ENCODE measurements at places on chromosomes 2 and 18. TPM values are rescaled to one million over a fixed set of nuclear protein-coding genes. Genes with fewer than 3 reads are reported as not detected.

GRCh38 chr18:24491927-24492834, 31.7 kb downstream of the HRH4 start:
- peak; percentile 9 for DNase-seq

DNA sequence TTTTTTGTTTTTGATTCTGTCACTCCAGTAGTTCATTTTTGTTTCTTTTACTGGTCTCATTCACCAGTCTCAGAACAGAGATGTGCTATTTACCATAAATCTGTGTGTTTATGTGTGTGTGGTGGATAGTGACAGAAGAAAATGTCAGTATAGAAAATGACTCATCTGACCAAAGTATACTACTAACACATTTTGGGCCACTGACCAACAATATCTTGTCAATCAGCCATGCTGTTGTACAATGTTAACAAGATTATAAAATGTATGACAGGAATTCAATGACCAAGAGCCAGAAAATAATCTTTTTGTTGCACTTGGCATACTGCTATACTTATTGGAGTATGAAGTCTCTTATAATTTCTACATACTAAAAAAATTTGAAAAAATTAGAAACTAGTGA, 1081.4 kb upstream of the NRXN1 start:
- DNase-seq, result no peak

DNA sequence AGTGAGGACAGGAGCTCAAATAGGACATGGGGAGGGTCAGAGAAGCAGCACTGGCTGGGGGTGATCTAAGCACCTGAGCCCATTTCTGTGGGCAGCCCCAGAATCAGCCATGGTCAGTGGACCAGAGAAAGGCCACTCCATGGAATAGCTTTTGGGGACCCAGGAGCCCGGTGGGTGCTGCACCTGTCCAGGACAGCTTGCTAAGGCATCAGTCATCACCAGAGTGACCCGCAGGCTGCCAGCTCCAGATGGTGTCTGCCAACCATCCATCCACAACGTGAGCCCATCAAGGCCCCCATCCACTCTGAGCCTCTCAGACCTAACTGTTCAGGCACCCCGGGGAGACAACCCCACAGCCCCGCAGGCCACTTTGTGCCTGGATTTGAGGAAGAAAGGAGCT, 23.6 kb upstream of the COL6A3 start:
- no peak for DNase-seq

- no peak for DNase-seq
Measured at GRCh38 chr2:84815146-84815545, 65.7 kb downstream of the TRABD2A start.

DNA sequence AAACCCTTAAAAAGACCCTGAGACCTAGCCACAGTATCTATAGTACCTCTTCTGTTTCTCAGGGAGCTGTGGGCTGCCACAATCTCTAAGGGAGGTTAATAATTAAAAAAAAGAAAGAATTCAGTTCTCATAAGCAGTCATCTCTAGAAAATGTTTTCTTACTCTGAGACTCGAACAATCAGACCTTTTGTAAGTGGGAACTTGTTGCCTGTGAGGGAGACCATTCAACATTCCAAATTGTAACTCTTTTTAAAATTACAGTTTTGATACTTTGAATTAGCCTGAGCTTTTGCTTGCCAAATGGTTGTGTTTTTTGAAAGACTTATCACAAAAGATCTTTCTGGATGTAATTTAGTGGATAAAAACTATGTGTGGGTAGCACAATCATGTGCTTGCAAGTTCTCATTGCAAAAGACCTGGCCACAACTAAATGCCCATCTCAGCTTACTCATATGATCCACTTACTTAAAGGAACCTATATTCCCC, 33.3 kb downstream of the IL1R2 start:
- no peak for DNase-seq

GRCh38 chr2:393711-394696, 106.1 kb upstream of the ALKAL2 start:
- peak; percentile 66 for DNase-seq

- no peak for DNase-seq
Measured at GRCh38 chr2:217935235-217935879, 67.4 kb downstream of the TNS1 start.

- DNase-seq, result no peak
Measured at GRCh38 chr18:9596226-9596625, 18.1 kb downstream of the PPP4R1 start.

DNA sequence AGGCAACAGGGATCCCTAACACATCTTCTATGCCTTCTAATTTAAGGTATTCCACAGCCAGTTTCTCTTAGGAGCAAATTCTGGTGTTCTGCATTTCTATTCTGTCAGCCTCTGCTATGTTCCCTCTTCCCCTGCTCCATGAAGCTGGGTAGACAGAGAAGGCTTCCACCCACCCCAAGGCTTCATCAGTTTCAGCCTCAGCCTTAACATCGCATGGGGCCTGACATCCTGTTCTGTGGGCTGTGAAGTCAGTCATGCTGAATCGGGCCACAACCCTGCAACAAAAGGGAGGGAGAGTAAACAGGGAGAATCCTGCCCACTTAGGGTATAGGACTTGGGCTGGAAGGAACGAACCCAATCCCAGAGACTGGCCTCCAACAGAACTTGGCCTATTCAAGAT, 70.6 kb upstream of the PPM1B start:
- no peak for DNase-seq

- DNase-seq, result no peak
Measured at GRCh38 chr2:231391981-231392380, 3.5 kb upstream of the B3GNT7 start.

GRCh38 chr2:42312106-42312505, 48.9 kb downstream of the COX7A2L start:
- no peak for DNase-seq

The MOGAT1 gene
- total RNA-seq, result not detected

The LYPD6 gene
- not detected for total RNA-seq

The CPLX4 gene
- total RNA-seq, result not detected

The NLRC4 gene
- not detected for total RNA-seq

The DSG1 gene
- total RNA-seq, result not detected

The LPIN2 gene
- total RNA-seq, result 61.5 TPM

The TUBB8B gene
- total RNA-seq, result not detected

The FEV gene
- not detected for total RNA-seq

The L3MBTL4 gene
- 0.38 TPM for total RNA-seq

The PROKR1 gene
- 0.52 TPM for total RNA-seq

The CD8B2 gene
- total RNA-seq, result 4.4 TPM

The IL1A gene
- total RNA-seq, result 0.20 TPM

The TMEM169 gene
- 0.40 TPM for total RNA-seq

The GAREM1 gene
- total RNA-seq, result not detected

The SANBR gene
- 1.7 TPM for total RNA-seq

All from activated naive CD8-positive, alpha-beta T cell treated with anti-CD3 and anti-CD28 coated beads for 36 hours (primary cell).